ENCODE measurements at places on chromosomes 3 and 15. TPM values are rescaled to one million over a fixed set of nuclear protein-coding genes. Genes with fewer than 3 reads are reported as not detected.
A peak's percentile ranks its signal among the peaks of the same experiment; 100 is the strongest.

ARHGEF26 gene
- 19.0 TPM for total RNA-seq

PROS1 gene
- 9.3 TPM for total RNA-seq

SLC9C1 gene
- 1.7 TPM for total RNA-seq

LIPH gene
- total RNA-seq: 26.7 TPM

HYAL2 gene
- 18.2 TPM for total RNA-seq

PRSS50 gene
- total RNA-seq: not detected

KBTBD13 gene
- total RNA-seq: not detected

TM6SF1 gene
- 3.3 TPM for total RNA-seq

ANP32A gene
- total RNA-seq: 38.2 TPM

RETNLB gene
- 21.5 TPM for total RNA-seq

DNAJB8 gene
- total RNA-seq: not detected

CD200R1 gene
- not detected for total RNA-seq

GRCh38 chr3:112598731-112599130 is 36.9 kb downstream of the SLC35A5 start:
- DNase-seq: no peak

- peak; percentile 34 for DNase-seq
Observed at GRCh38 chr15:67110361-67110781, 45.0 kb downstream of the SMAD3 start.

DNA sequence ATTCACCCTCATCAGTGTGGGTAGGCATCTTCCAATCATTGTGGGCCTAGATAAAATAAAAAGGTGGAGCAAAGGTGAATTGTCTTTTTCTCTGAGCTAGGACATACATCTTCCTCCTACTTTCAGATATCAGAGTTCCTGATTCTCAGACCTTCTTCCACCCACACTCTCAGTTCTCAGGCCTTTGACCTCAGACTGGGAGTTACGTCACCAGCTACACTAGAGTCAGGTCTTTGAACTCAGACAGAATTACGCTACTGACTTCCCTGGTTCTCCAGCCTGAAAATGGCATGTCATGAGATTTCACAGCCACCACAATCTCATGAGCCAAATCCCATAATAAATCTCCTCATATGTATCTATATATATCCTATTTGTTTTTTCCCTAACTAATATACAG is 39.0 kb downstream of the STRIT1 start:
- no peak for DNase-seq

- DNase-seq: no peak
Observed at GRCh38 chr3:133477487-133477886, 77.6 kb downstream of the BFSP2 start.

- DNase-seq: no peak
Observed at GRCh38 chr3:58154626-58155449, 55.9 kb downstream of the DNASE1L3 start.

DNA sequence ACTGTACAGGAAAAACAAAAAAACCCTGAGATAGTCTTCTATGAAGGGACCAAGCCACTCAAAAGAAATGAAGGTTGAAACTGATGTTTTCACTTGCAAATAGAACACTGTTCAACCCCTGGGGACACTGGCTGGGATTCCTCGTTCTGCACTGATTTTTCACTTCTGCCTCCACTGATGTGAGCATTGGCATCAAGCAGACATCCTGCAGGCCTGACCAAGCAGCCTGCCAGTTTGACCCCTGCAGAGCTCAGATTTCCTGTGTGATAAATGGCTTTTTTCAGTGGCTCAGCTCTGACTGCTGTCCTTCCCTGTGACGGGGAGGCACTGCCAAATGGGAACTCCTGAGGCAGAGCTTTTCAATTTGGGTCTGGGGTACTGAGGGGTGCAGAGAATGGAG is 50.0 kb downstream of the RASGRP1 start:
- no peak for DNase-seq

- no peak for DNase-seq
Observed at GRCh38 chr3:141814375-141814774, 51.2 kb downstream of the GRK7 start.

DNA sequence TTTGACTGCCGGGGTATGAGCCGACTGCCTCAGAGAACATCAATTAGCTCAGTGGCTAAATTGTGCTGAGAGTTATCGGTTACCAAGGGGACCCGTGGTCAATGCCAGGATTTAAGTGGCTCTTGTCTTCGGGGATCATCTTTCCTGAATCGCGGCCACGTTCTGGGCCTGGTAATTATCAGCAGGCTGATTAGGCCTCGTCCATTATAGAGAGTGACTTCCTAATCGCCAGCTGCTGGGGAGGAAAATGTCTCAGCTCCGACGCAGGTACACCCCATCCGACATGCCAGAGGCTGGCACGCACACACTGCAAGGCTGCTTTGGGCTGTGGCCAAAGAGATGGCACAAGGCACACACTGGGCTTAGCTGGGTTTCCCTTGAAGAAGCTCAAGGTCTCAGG is 10.6 kb downstream of the TRH start:
- no peak for DNase-seq

DNA sequence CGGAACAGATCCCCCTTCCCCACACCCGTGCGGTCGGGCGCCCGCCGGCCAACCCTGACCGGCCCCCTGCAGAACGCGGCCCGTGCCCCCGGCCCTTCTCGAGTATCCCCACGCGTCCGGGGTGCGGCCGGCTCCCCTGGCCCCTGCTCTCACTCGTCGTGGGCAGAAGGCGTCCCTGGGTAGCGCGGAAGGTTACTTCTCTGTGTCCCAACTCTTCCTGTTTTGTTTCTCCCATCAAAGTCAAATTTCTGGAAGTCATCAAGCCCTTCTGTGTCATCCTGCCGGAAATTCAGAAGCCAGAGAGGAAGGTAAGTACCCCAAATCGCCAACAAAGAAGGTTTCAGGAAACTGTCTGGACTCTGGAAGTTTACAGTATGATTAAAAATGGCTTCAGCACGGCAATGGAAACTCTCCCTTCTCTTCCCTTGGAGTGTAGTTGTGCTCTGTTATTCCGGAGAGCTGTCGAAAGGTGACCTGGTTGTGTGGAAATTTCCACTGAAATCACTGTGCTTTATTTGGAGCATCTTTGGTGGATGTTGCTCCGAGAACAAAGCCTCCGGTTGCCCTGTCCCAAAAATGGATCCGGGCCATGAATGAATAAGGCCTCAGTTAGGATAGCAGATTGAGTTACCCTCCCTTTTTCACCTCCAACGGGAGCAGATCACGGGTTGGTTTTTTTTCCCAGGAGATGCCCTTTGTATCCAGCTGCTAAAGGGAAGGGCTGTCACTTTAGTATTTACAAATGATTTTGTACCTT is 536 bp downstream of the SEC61A1 start:
- no peak for DNase-seq

DNA sequence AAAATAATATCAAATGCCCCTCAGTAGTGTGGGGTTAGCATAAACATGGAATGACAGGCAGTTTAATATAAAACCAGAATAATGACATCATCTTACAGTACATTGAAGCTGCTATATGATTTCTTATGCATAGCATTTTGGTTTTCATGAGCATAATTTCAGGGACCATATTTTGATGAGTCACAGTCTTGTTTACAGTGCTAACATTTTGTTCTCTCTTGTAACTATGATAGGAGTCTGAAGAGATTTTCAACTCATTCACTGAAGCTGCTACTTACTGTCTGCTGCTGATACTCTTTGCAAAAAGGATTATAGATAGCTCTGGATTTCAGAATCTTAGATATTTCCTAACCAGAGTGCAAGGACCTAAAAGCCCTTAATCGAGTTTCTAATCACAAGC is 92.6 kb upstream of the CCDC54 start:
- DNase-seq: no peak

DNA sequence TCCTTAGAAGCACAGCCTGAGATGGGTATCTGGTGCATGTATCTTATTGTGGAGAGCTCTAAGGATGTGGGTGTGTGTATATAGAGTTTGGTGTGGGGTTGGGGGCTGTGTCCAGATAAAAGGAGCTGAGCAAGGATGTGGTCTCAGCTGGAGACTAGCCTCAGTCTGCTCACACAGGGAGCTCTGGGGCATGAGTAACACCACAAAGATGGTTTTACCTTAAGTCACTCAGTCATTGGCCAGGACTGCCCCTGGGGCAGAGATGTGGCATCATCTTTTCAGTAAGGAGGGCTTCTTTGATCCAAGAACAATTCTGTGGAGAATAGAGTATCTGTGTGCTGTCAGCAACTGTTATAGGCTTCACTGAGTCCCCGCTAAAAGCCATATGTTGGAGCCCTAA is 163.4 kb upstream of the NUDT16 start:
- no peak for DNase-seq

DNA sequence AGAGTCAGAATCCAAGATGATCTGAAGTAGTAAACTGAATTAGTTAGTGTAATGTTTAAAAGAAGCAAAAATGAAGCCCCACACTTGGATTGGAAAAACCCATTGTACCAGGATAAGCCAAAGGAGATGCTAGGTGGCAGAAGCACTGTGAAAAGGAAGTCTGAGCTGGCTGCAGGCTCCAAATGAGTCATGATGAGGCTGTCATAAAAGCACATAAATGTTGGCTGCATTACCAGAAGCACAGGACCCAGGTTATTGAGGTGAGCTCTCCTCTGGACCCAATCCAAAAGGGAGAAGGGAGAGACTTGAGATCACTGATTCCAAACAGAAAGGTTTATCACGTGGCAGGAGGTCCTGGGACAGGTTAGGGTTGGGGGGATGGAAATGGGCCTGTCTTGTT is 3.2 kb upstream of the ACAN start:
- no peak for DNase-seq

DNA sequence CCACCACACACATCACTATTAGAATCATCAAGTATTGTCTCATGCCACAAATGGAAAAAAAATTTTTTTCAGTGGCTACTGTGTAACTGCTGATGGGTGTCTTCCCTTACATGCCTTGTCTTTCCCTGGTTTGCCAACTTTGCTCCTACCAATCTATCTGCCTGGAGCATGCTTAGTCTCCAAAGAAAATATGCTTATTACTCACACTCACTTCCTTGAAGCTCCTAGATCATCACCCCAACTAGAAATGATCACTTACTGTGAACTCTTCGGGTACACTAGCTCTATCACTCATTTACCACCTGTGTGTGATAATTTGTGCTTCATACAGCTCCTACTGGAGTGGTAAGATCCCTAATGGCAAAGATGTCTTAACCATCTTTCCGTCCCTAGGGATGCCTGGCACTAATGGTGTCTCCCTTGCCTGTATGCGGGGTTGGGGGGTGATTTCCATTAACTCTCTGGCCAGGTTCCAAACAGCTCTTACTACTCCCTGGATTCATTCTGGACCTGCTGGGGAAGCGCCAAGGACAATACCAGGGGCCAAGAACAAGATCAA is 799 bp downstream of the VPS33B start:
- DNase-seq: no peak

DNA sequence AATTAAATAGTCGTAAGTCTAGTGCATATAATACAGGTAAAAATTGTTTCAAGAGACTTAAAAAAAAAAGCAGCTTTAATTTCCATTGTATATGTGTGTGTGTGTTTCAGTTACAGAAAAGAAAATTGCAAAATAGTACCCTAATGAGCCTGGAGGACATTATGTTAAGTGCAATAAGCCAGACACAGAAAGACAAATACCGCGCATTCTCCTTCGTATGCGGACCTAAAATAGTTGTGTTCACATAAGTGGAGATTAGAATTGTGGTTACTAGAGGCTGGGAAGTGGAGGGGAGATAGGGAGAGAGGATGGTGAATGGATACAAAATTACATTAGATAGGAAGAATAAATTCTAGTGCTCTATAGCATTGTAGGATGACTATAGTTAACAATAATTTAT is 3.6 kb downstream of the MESD start:
- no peak for DNase-seq

GRCh38 chr15:39966521-39966920 is 32.6 kb downstream of the EIF2AK4 start:
- no peak for DNase-seq

DNA sequence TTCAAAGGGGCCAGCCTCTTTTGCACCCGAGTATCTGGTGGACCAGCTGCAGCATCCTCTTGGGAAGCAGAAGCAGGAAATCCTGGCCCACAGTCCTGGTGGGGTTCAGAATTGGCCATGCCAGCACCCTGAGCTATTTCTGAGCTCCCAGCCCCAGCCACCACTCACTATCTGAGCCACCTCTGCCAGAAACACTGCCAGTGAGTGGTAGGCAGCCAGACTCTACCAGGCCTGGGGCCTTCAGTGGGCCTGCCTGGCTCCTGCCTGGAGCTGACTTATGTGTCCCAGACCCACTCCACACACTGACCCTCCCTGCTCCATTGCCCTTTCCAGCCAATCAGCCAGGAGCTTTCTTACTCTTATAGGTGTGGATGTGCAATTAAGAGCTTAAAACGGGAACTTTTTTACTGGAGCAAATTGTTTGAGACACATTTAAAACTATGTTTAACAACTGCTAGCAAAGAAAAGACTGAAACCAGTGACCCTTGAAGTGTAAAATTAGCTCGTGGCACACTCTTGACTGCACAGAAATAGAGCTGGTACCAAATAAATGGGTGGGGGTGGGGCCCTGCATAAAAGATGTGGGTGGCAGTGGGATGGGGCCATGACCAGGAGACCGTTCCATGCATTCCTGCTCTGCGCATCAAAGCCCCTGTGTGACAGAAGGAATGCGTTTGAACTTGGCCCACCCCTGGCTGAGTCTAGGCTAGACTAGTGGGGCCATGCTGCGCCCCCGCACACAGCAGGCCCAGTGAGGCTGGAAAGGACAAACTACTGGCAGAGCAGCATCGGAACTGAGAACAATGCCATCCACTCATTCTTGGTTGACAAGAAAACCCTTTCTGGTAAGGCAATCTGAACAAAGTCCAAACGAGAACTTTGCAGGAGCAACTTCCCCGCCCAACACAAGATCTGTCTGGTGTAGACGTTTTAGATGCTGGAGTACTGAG is 48.0 kb downstream of the CTNNB1 start:
- DNase-seq: no peak

- DNase-seq: no peak
Observed at GRCh38 chr15:45473068-45473467, 49.5 kb downstream of the SLC30A4 start.

DNA sequence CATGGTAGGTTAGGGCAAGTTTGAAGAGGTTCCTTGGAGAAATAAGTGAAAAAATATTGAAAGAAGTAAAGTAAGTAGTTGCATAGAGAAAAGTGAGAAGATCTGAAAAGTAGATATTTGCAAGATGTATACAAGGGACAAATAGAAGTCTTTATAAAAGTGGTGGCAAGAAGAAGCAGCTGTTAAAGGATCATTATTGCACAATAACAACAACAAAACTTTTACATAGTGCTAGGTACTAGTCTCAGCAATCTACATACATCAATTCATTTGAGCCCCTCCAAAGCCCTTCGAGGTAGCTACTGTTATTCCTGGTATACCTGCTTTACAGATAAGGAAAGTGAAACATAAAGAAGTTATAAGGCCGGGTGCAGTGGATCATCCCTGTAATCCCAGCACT is 239.6 kb downstream of the MEIS2 start:
- DNase-seq: no peak

- DNase-seq: no peak
Observed at GRCh38 chr3:176208283-176208682, 989.0 kb downstream of the TBL1XR1 start.

All from Peyer's patch (tissue), 4 donors.